ENCODE measurements at places on chromosomes 3 and 15.

DNA sequence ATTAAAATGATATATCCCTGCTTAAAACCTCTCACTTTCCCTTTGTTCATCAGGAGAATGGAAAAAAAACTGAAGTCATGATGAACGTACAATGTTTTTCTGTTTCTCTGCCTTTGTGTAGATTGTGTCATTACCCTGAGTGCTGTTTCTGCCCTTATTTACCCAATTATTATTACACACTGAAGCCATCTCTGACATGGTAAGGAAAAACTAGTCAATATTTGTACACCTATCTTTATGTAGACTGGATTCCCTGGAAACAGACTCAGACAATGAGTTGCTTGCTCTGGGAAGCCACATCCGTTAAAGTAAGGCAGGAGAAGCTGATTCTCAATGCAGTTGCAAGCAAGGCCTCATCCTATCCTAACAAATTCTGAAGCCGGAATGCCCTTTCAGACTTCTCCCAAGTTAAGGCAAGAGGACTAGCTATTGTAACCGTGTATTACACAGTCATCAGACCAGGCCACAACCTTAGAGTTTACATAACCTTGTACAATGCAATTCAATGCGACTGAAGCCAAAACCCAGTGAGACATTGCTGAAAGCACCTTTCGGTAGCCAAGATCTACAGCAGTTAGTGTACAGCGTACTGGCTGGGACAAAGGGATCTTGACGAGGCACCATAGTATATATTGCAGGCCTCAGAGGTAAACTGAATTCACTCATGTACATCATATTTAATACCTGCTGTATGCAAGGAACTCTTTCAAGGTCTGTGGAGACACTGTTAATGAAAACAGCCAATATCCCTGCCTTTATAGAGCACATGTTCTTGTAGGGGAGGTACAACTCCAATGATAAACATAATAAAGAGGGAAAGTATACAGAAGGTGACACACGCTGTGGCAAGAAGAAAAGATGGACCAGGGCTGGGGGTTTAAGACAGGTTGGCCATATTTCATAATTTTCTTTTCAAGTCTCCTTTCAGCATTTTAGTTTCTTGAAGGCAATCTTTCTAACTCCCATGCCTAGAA, 1040.8 kb upstream of the SEMA6D start:
- DNase-seq, result no peak

DNA sequence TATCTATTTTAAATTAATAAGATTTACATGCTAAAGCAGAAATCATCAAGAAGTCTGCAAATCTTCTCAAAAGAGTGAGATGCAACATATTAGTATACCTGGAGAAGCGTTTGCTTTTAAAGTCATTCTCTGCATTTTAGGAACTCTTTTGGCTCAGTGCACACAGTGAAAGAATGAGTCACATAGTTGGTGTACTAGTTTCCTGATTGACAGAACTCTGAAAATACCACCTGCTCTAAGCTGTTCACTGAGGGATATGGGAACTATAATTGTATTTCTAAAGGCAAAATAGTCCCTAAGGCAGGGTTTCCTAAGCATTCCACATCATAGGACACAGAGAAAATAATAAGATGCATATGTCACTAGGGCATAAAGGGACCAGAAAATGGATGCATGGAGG, 838.5 kb downstream of the DIPK2A start:
- DNase-seq, result no peak

DNA sequence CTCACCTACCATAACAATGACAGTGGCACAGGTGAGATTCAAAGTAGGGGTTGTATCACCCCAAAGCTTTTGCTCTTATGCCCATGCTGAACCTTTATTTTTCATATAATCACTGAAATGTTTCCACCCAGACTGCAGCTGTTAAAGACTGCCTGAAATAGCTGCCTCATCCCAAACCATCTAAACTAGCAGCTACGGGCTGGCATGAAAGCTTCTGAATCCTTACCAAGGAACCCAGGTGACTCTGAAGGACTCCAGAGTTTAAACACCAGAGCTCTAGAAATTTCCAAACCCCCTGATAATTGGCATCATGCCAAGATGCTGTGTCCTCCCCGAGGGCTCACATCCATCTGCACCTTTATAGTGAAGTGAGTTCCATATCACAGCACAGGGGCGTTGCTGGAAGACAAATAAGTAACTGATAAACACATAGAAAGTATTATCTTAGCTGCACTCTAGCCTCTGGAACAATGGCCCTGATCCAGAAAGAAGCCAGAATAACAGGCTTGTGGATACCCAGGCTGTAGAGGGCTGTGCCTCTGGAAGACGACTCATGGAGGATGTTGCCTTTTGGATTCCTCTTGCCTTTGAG, 238.9 kb downstream of the CADPS start:
- DNase-seq, result no peak

DNA sequence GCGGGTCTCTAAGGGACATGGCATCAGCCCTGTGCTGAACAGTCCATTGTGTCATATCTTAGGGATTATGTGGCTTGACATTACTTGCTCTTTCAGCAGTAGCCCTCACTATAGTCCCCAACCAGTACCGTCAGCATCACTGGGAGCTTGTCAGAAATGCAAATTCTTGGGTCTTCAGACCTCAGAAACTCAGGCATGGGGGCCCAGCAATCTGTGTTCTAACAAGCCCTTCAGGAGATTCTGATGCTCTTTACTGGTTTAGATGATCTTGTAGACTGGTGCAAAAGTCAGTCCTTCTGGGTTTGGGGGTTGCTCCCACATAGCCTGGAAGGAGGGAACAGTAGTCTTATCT, 39.0 kb upstream of the TRAK1 start:
- no peak for DNase-seq

- peak; percentile 87 for DNase-seq
Observed at GRCh38 chr3:124812291-124813265, 74.6 kb downstream of the ITGB5 start.

DNA sequence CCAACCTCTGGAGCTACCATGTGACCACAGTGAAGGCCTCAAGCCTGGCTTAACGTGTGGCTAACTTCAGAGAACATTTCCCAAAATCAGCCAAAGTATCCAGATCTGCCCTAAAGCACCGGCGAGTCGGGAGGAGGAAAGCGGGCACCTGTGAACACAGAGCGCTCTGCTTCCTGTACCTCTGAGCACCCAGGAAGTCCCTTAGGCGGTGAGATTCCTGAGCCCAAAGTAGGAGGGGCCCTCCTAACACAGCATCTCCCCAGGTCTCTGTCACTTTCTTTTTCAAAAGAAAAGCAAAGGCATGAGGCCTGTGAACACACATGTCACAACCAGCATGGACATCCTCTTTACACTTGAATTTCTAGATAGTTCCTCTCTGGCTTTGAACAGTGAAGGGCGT, 944 bp upstream of the EIF4E3 start:
- no peak for DNase-seq

DNA sequence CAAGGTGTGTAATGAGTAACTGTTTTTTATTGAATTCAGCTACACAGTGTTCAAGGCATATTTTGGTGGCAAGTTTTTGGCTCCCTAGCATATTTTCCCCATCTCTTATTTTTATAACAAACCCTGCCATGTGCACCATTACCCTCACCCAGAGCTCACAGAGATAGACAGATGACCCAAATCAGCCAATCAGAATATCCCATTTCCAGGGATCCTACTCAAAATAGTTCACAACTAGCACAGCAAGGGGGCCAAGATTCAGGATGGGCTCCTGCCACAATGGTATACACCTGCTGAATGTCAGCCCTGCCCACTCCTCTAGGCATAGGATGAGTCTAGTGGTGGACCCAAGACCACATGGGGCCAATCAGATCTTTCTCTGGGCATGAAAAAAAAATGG, 78.8 kb upstream of the SETMAR start:
- DNase-seq, result no peak
